ENCODE measurements at places on chromosomes 7 and 10.

- no peak for DNase-seq
Measured at GRCh38 chr10:17867056-17867455, 57.9 kb downstream of the MRC1 start.

DNA sequence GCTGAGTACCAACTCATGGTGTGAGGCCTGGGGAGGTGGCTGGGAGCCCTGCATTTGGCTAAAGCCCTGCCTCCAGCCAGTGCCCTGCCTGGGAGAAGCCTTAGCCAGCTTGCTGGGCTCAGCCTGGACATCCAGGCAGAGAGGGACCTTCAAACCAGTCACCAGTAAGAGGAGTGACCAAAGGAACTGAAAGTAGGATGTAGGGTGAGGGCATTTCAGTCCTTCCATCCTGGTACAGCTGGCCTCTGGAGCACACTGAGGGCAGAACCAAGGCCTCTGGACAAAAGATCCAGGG, 124.8 kb downstream of the ADCY1 start:
- DNase-seq = peak; percentile 0

GRCh38 chr10:58177362-58177947, 90.2 kb downstream of the IPMK start:
- DNase-seq = no peak

DNA sequence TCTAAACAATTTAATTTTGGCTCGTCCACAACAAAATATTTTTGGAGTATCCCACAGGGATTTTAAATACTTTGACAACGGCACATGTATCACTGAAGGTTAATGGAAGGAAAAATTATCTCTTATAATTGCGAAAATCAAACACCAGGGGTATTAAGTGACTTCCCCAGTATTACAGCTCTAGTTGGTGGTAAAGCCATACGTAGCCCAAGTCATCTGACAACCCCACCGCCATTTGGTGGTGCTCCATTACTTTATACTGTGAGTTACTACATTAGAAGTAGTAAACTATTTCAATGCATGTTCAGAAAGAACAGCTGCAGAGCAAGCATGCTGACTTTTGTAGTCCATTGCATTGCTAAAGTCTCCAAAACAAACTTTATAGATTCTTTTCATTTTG, 179.7 kb downstream of the HGF start:
- DNase-seq = no peak

GRCh38 chr7:67588631-67589030, 592.0 kb downstream of the TYW1 start:
- no peak for DNase-seq

GRCh38 chr7:16061011-16061410, 360.3 kb downstream of the CRPPA start:
- no peak for DNase-seq

GRCh38 chr7:46494028-46494427, 573.0 kb upstream of the IGFBP3 start:
- no peak for DNase-seq

DNA sequence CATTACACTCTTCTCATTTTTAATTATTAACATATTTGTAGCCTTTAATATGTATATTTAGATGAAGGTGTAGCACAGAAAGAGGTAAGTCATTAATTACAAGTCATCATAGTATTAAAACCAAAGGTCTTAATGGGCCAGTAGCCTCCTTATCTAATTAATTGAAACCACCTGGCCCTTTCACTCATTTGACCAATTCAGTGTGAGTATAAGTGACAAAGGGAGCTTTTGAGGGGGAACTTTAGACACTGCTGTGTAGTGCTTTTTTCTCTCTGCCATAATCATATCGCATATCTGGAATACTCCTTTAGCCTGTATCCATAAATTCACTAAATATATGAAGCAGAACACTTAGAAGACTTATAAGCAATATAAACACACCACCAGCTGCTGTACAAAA, 562.9 kb upstream of the POT1 start:
- no peak for DNase-seq

- DNase-seq = no peak
Measured at GRCh38 chr10:102701272-102701671, 12.9 kb downstream of the ARL3 start.

DNA sequence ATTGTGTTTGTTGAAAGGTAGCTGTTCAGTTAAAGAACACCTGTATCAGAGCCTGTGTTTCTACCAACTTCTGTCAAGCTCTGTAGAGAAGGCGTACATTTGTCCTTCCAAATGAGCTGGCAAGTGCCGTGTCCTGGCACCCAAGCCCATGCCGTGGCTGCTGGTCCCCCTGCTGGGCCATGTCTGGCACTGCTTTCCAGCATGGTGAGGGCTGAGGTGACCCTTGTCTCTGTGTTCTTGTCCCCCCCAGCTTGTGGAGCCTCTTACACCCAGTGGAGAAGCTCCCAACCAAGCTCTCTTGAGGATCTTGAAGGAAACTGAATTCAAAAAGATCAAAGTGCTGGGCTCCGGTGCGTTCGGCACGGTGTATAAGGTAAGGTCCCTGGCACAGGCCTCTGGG, 154.9 kb downstream of the EGFR start:
- no peak for DNase-seq

- no peak for DNase-seq
Measured at GRCh38 chr10:53570221-53570620, 797.6 kb upstream of the MBL2 start.

- DNase-seq = no peak
Measured at GRCh38 chr10:124484031-124484430, 22.4 kb downstream of the LHPP start.
